HTR-8/SVneo (cell line): ENCODE measurements at places on chromosomes 7 and 10.
A peak's percentile ranks its signal among the peaks of the same experiment; 100 is the strongest.

DNA sequence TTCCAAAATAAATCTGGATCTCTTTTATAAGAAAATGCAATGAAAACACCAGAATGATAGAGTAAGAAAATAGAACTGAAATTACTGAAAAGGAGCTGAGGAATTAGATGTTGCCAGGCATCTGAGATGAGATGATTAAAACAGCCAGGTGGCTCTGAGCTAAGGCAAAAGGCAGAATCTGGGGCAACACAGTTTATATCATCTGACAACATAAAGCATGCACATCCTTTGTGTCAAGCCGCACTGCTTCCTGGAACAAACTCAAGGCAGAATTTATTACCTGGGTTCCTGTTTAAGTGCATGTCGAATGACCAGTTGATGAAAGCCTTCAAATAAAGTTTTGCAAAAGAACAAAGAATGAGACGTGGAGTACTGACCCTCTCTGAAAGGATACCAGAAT lies 247.0 kb downstream of the SNX10 start:
- no peak for DNase-seq

- no peak for DNase-seq
These were observed 177.9 kb downstream of the RNF133 start for GRCh38 chr7:122520971-122521555.

- DNase-seq, result no peak
These were observed 11.1 kb downstream of the MSRB2 start for GRCh38 chr10:23106331-23107072.

GRCh38 chr10:35505241-35505873 lies 99.8 kb upstream of the GJD4 start:
- no peak for DNase-seq

DNA sequence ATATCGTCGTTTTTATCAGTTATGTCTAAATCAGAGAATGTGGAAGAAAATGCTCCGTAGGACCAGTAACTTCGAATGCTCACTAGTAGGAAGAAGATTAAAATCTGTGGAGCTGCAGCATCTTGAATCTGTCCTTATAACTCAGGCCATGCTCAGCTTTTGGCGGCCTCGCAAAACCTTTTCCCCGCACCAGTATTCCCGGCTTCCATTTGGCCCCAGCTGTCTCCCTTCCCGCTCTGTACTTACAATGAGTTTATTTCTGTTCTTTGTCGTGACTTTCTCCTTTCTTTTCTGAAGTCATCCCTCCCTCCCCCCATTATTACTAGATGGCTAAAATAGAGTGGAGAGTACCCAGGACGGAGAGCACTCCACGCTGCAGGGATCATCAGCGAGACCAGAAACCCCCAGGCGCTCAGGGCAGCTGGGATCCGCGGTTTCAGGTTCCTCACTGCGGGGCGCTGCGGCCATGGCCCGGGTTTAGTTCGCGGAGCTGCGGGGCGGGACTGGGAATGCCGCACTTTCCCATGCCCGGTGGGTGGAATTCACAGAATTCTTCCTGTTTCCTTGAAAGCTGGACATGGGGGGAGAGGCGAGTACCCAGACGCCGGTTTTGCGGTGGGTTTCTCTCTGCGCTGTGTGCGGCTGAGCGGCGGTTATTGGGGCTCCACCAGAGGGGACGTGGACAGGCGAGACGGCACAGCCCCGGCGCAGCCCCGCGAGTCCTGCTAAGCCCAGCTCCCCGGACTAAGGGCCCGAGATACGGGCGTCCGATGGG lies 183.5 kb downstream of the POM121L12 start:
- no peak for DNase-seq

GRCh38 chr7:78081888-78082287 lies 283.3 kb downstream of the PHTF2 start:
- no peak for DNase-seq

DNA sequence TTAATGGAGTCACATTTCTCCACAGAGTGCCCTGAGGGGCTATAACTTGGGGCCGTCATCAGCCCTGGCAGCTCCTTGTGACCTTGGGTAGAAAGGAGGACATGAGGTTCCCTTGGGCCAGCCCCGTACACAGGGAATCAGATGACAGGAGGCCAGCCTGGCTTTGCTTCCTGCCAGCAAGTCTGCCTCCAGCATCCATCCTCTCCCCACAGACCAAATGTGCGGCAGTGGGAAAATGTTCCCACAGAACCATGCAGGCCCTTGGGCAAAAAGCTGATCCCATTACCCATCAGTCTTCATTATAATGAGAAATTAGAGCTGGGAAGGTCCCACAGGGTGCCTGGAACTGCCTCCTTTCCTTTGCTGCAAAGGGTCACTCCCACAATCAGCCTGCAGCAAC lies 908.3 kb downstream of the GRID1 start:
- DNase-seq, result no peak

- peak; percentile 73 for DNase-seq
These were observed 22.8 kb downstream of the C10orf105 start for GRCh38 chr10:71696628-71697326.

DNA sequence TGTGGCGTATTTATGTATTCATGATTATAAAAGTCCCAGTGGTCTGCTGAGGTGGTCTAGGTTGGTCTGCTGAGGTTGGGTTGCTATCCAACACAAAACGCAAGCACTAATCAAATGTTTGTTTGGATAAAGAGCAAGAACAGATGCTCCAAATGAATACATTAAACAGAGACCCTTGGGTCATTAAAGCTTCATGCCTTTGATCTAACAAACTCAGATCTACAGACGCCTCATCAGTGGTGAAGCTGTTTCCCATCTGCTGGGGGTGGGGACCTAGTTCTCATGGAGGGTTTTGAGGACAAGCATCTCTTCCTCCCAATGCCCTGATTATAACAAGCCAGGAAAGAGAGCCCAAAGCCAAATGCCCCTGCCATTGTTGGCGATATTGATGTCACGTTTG lies 786.7 kb downstream of the NRG3 start:
- DNase-seq, result no peak

DNA sequence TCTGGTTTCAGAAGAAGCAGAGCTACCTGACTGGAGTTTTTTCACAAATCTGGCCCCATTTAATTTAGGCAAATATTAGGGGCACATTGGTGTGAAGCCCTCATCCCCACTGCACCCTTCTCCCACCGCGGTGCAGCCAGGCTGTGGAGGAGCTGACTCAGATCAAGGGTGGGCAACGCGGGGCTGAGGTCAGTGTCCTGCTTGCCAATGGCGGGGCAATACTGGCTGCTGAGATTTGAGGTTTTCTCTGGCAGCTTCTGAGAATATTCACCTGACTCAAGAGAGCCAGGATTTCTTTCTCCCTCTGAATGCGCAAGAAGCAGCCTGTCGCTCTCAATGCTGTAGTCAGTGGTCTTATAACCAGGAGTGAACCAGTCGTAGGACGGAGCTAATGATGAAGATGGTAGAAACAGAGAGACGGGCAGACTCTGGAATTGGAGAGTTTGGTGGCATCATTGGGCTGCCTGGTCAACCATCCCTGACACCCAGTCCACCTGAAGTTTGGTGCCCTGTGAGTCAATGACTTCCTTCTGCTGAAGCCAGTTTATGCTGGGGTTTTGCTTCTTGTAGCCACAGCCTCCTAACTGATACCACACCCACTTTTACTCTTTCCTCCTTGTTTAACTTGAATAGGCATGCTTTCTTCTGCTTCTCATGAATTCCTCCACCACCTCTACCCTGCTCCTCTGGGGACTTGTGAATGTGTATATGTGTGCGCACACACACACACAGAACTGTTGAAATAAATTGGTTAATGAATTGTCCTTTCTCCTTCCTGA lies 123.7 kb upstream of the CTBP2 start:
- no peak for DNase-seq

DNA sequence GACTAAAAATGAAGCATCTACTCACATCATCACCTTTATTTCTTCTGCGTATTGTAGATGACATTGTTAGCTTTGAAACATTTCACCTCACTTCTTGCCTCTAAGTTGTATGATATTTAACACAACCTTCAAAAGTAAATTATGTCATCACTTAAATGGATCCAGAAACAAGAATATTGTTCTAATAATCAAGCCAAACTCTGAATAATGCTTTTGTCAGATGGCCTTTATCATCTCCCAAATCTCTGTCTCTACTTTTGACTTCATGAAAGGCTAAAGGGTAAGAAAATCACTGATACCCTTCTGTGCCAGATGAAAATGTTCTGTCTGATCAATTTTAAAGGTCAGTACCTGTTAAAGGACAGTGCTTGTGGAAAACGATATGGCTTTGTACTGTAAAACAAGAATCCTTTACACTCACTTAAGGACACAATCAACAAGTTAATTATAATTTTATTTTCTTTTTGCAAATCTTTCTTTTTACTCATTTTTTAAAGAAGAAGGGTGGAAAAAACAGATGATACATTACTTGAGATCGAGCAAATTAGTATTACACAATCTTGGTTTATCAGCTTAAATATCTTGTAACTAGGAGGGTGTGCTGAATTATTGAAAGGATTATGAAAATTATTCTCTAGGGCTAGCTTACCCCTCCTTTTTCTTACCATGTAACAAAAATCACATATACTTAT lies 309.4 kb upstream of the IGFBP3 start:
- no peak for DNase-seq

GRCh38 chr7:71682181-71682580 lies 550.2 kb downstream of the GALNT17 start:
- DNase-seq, result no peak

DNA sequence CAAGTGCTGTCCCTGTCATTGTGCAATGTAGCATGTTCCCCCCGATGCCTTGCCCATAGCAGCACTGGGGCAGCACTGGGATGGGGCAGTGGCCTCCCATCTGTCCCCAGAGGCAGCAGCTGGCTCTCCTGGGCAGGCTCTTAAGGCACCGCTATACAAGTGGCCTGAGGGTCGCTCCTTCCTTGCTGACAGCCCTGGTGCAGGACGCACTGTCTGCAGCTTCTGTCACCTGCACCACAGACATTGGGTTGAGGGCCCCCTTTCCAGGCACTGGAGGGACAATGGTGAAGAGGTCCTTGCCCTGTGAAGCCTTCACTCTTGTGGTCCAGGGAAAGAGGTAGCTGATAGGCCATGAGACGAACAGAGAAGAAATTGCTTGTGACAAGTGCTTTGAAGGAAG lies 10.6 kb downstream of the CPSF4 start:
- DNase-seq, result no peak

- DNase-seq, result no peak
These were observed 230.3 kb upstream of the PRSS58 start for GRCh38 chr7:142488036-142488633.

- peak; percentile 43 for DNase-seq
These were observed 58.2 kb downstream of the ENTPD1 start for GRCh38 chr10:95814011-95814727.

DNA sequence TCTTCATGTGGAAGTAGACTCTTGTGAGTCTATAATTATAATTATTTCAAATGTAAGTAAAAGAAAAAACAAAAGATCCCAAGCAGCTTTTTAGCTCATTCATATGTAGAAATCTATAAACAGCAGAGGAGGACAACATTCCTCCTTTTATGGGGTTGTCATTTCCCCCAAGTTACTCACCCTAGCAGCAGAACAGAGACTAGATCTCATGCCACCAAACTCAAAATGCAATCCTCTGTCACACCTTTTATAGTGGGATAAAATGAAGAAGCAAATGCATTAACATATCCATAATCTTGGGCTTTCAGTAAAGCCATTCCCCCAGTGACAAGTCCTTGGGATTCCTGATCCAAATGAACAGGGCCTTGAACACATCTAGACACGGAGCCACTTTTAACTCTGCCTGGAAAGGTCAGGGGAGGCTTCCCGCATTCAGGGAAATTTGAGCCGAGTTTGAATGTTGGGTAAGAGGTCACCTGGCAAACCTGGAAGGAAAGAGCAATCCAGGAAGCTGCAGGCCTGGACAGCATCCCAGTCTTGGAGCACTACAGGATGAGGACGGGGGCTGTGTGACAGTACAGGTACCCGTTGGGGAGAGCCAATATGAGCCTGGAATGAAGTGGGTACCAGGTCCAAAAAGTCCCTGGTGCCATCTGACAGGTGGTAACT lies 76.4 kb downstream of the DOCK4 start:
- no peak for DNase-seq

- DNase-seq, result no peak
These were observed 67.5 kb upstream of the TES start for GRCh38 chr7:116142850-116143249.
